ENCODE measurements at places on chromosomes 7 and 10.

DNA sequence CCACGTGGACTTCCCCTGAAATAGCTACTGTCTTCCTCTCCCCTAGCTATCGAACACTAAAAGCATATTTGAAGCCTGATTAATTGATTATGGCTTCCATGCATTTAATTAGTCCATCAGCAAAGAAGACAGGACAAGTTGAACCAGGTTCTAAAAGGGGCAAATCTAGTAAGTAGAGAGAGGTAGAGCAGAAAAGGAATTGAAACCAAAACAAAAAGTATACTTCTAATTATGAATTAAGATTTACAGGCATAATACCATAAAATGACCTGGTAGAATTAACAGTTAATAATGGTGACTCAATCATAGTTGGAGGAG is 393 bp upstream of the DNAJC1 start:
- DNase-seq, result no peak

DNA sequence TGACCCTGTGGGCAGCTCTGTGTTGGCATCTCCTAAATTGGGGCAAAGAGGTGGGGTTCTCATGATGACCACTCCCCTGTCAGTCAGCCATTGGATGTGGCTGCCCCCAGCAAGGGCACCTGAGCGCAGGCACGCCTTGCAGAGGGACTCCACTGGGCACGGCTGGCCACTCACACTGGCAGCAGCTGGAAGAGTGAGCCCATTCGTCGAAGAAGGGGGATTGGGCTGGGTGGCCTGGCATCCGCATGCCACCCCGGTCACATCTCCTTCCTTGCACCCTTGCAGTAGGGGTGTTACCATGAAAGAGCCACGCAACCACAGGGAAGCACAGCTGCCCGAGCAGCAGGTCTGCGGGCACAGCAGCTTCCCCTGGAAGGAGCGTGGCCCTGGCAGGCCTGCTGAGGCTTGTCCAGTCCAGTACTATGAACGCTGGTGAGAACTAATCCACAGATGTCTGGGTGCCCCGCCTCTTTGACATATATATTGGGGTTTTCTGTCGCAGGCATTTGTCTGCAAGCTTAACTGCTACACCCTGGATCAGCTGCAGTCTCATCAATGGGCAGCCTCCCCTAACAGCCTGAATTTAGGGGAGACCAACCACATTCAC is 25.7 kb upstream of the GRB10 start:
- DNase-seq, result no peak

DNA sequence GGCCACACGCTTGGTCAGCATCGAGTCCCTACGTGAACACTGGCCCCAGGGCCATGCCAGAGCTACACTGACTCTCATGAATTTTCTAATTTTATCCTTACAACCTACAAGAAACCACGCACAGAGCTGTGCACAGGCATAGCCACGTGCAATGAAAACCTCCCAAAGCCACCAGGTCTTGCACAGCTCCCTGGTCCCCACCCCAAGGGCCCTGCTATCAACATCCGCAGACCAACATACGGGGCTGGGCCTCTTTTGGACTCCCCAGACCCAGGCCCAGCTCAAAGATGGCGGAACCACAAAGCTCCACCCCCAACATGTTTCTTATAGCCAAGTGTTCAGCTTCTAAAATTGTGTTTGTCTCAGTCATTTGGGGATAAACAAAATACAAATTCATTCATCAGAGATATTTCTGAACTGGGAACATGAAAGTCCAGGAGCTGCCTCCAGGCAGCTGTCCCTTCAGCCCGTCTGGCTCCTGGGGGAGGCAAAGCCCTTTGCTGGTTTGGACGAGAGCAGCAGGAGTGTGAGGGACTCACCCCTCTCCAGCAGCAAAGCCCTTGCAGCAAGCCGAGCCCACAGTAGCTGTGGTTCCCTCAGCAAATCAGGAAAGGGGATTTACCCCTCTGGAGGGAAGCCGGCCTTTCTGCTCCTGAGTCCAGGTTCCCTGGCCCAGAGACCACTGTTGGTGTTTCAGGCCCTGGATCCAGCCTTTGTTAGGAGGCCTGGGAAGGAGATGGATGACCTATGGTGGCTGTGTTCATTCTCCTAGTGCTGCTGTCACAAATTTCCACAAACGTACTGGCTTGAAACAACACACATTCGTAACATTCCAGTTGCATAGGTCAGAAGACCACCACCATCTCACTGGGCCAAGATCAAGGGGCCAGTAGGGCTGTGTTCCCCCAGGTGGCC is 75.1 kb downstream of the OAT start:
- no peak for DNase-seq

GRCh38 chr7:7110706-7111105 is 71.6 kb upstream of the C1GALT1 start:
- peak; percentile 35 for DNase-seq

DNA sequence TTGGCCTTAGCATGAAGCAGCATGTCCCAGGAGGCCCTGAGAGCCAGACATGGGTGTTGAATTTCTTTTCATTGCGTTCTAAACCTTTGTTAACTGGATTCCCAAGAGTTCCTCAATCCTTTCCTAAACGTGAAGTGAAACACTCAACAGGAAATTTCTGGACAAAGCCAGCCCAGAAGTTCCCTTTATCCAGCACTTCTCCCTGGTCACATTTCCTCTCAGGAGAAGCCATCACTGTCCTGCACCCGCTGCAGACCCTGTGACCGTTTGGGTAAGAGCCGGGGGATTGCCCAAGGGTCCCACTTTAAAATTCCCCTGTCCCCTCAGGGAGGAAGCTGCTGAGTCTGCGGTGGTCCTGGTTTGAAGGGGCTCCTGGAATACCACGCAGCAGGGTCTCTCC is 88.0 kb upstream of the ZPBP start:
- DNase-seq, result no peak

DNA sequence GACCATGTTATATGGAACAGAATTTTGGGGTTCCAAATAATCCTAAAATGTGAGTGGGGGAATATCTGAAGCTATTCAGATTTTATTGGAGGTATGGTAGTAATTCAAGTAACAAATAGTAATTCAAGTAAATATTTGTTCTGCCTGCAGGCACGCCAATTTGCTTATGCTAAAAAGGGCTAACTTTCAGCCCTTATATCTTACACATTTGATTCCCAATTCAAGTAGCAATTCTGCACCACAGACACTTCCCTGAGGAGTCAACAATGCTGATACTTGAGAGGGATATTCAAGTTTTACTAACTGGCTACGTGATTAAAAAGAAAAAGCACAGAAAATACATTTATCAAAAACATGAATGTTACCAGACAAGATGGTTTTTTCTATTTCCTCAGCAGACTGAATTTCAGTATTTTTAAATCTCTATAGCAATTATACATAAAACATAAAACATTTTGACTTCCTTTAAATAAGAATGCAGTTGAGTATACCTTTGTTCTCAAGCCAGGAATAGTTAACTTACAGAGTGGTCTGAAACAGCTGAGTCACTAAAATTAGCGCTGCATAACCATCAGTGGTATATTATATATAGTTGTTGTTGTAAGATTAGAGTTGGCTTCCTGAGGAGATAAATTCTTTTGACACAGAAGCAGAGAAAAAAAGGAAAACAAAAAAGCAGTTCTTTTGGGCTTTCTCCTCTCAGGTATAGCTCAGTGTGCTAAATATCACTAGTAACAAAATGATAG is 33.9 kb downstream of the MTPN start:
- no peak for DNase-seq

GRCh38 chr10:122435212-122435827 is 19.1 kb upstream of the ARMS2 start:
- peak; percentile 36 for DNase-seq

Data from fibroblast of gingiva (primary cell).